ENCODE measurements at places on chromosomes 2 and 18. TPM values are rescaled to one million over a fixed set of nuclear protein-coding genes. Genes with fewer than 3 reads are reported as not detected.

CCDC68 gene
- total RNA-seq: 50.9 TPM

- DNase-seq: peak; percentile 55
These were observed 530 bp downstream of the GALNT1 start for GRCh38 chr18:35581898-35582641.

KCNE4 gene
- 0.89 TPM for total RNA-seq

DNA sequence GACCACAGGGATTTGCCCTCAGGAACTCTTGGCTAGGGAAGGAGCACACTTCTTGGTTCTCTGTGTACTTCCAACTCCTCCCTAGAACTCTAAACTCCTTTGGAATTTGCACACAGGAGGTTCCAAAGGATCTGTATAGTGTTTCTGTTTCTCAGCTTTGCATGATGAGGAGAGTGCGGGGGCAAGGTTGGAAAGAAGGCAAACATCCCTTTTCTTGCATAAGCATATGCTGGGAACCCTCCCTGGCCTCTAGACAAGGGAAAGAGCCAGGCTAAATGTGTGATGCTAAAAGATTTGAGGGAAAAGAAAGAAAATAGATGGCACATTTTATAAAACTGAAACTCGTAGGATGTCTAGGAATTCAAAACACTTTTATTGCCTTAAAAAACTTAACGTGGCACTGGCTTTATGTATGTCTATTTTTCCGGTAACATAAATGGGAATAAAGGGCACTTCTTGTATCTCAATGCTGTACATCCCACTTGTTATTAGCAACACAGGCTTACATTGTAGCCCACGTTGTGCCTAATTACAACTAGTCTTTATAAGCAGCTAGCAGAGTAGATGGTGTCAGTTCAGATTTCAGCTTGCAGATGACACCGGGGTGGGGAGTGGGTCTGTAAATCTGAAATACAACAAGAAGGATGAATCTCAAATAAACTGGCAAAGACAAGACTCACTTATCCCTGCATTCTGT lies 165.8 kb downstream of the GPD2 start:
- DNase-seq: no peak

DNA sequence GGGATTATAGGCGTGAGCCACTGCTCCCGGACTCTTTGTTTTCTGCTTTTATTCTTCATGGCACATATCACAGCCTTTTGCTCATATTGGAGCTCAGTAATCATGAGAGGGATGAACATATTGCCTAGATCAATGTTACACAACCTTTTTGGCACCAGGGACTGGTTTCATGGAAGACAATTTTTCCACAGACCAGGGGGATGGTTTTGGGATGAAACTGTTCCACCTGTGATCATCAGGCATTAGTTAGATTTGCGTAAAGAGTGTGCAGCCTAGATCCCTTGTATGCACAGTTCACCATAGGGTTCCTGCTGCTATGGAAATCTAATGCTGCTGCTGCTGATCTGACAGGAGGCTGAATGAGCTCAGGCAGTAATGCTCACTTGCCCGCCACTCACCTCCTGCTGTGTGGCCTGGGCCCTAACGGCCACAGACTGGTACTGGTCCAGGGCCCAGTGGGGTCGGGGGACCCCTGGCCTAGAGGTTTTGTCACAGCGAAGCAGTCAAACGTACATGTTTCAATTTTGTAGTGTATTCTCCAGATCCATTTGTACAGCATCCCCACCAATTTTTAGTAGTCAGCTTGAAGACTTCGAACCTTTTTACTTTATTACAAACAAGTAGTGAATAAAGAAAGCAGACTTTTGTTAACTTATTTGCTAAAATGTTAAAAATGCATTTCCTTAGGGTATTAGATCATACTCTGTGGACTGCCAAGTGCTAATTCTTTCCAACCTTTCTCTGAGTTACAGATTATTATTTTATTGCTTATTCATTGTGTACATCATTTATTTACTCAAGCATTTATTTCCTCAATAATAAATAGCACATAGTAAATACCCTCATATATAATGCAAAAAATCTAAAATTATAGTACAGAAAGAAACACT lies 6.2 kb downstream of the DAW1 start:
- no peak for DNase-seq

DNA sequence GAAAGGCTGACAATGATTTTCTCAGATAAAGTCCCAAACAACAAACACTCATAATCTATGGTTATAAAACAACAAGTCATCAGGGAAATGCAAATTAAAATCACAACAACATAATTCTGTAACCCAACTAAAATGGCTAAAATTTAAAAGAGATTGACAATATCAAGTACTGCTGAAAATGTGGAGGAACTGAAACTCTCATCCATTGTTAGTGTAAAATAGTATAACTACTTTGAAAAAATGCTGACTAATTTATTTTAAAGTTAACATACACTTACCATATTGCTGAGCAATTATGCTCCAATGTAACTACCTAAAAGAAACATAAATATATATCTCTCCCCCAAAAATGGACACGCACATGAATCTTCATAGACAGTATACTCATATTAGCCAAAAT lies 245.9 kb upstream of the SPOPL start:
- no peak for DNase-seq

DNA sequence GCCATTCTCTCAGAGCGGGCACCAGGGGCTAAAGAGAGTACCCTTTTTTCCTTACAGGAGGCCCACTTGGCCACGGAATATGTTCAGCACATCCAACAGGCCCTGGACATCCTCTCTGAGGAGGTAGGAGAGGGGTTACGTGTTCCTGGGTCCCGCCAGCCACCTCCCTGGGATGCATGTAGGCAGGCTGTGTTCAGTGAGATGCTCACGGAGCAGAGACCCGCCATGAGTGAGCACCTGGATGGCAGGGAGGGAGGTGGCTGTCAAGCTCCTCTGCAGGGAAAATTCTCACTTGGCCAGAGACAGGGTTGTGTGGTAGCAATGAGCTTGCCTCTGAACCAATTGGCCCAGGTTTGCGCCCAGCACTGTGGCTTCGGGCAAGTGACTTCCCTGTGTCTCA lies 123.1 kb upstream of the PPP1CB start:
- DNase-seq: no peak

G6PC2 gene
- not detected for total RNA-seq

DNA sequence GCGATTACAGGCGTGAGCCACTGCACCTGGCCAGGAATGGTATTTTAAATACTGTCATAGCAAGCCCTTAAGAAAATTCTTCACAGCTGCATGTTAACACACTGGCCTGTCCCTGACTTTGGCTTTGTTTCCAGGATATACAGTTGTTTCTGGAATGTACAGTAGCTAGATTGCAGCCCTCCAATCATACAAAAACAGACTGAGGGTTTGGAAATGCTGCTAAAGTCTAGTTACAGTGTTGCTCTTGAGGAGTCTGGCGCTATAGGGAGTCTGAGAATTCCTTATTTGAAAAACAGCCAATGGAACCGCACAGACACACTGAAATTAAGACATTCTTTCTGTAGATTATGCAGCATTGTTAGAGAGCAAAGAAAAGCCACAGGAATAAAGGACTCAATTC lies 37.7 kb downstream of the STON1 start:
- DNase-seq: no peak

TYMS gene
- 29.3 TPM for total RNA-seq

DNA sequence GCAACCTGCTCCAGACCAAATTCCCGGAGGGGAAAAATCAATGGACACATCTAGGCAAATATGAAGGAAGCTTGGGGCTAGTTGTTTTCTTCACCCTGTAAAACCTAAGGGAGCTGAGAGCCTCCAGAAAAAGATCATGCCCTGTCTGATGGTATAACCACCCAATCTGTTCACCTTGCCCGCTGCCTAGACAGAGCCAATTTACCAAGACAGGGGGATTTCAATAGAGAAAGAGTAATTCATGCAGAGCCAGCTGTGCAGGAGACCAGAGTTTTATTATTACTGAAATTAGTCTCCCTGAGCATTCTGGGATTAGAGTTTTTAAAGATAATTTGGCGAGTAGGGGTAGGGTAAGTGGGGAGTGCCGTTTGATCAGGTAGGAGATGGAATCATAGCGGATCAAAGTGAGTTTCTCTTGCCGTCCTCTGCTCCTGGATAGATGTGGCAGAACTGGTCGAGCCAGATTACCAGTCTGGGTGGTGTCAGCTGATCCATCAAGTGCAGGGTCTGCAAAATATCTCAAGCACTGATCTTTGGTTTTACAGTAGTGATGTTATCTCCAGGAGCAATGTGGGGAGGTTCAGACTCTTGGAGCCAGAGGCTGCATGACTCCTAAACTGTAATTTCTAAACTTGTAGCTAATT lies 35.1 kb upstream of the B4GALT6 start:
- no peak for DNase-seq

DNA sequence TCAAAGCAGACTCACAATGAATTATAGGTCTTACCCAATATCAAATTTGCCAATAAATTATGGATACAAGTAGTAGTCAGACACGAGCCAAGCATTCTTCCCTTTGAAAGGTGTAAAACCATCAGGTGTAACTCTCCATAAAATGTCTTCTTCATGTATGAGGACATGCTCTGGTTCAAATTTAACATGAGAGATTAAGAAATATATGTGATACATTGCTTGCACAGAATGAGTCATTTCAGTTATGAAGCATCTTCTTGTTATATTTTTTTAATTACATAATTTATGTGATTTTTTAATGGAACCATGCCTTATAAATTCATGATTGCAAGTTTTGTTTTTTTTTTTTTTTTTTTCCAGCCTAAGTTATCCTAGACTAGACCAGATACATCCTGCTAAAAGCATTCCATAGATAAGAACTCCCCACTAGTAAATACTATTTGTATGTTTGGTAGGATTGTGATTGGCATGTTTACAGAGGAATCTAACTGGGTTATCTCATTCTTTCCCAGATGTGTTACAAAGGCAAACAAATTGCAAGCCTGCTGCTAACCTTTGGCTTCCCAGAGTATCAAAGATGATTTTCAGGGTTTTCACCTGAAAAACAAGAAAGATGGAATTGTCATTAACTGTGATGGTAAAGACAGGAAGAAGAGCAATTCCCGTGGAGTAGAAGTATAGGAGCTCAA lies 621.9 kb downstream of the XIRP2 start:
- DNase-seq: no peak

RPL37A gene
- 1,768 TPM for total RNA-seq

DNA sequence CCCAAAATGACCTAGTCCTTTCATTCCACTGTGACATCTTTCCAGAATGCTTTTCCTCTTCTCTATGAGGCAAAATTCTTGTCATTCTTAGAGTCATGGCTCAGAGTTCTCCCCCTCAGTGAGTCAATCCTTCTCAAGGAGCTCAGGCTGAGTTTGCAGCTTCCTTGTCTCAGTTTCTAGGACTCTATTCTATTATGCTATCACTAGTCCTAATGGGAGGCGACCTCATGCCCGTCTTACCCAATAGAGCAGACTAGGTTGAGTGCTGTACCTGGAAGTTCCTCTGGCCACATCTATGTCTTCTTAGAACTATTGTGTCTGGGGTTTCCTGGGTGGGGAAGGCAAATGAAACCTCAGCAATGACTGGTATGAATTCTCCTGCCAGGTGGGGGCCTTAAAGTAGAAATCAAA lies 51.5 kb downstream of the HAUS1 start:
- DNase-seq: no peak

- DNase-seq: no peak
These were observed 14.6 kb upstream of the LRRFIP1 start for GRCh38 chr2:237612527-237613357.

- DNase-seq: no peak
These were observed 64.0 kb downstream of the ODC1 start for GRCh38 chr2:10383960-10384734.

GRCh38 chr18:76587147-76587878 lies 92.3 kb upstream of the ZNF516 start:
- DNase-seq: no peak

- DNase-seq: no peak
These were observed 40.3 kb upstream of the FHL2 start for GRCh38 chr2:105439141-105439540.

ARHGAP15 gene
- 2.2 TPM for total RNA-seq

- DNase-seq: no peak
These were observed 93.2 kb upstream of the GRB14 start for GRCh38 chr2:164714471-164714870.

- no peak for DNase-seq
These were observed 257.1 kb downstream of the RPRM start for GRCh38 chr2:153221506-153221905.

- no peak for DNase-seq
These were observed 756.3 kb downstream of the CCDC85A start for GRCh38 chr2:56940054-56940453.

- DNase-seq: no peak
These were observed 500.7 kb downstream of the RIT2 start for GRCh38 chr18:42614619-42615293.

GRCh38 chr2:17630089-17630488 lies 89.6 kb downstream of the VSNL1 start:
- no peak for DNase-seq

- DNase-seq: peak; percentile 4
These were observed 51.2 kb upstream of the GLI2 start for GRCh38 chr2:120684289-120685065.

- DNase-seq: no peak
These were observed 194.8 kb downstream of the CD226 start for GRCh38 chr18:69752737-69753380.

GLI2 gene
- total RNA-seq: 4.0 TPM

- DNase-seq: peak; percentile 61
These were observed 115.8 kb upstream of the SERTAD2 start for GRCh38 chr2:64769392-64770044.

DNA sequence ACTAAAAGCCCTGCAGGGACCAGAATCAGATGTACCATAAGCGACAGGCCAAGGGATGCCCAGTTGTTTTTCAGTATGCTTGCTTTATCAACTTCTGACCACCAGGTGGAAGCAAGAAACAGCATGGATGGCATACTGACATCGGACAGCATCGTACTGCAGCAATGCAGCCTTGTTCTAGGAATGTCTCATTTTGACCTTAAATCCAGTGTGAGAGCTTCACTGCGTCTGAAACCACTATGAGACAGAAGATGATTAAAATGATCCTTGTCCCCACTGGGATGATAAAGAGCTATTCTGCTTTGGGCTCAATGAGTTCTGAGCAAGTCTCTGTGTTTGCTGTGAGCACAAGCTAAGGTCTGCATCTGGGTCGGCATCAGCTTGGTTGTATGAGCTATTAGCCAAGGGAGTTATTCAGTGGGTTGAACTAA lies 54.3 kb downstream of the CDK15 start:
- DNase-seq: no peak

- DNase-seq: no peak
These were observed 93.4 kb upstream of the ZBTB14 start for GRCh38 chr18:5388896-5389295.

CNDP1 gene
- total RNA-seq: not detected

DNA sequence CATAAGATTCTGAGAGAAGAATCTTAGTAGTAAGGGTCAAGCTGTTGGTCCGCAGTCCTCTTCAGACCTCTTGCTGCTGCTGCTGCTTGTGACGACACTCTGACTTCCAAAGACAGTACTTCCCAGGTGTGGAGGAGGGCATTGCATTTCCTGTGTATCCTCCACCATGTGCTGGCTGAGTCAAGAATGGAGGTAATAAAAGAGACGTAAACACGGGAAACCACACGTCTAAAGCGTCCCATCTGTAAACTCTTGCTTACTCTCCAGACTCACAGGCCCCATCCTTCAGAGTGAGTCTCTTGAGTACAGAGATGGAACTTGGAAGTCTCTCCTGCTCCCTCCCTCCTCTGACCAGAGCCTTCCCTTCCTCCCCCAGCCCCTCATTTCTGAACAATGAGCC lies 25.6 kb downstream of the KLHL29 start:
- DNase-seq: no peak
